ENCODE measurements at places on chromosomes 5 and 9. TPM values are rescaled to one million over a fixed set of nuclear protein-coding genes. Genes with fewer than 3 reads are reported as not detected.
A peak's percentile ranks its signal among the peaks of the same experiment; 100 is the strongest.

DNA sequence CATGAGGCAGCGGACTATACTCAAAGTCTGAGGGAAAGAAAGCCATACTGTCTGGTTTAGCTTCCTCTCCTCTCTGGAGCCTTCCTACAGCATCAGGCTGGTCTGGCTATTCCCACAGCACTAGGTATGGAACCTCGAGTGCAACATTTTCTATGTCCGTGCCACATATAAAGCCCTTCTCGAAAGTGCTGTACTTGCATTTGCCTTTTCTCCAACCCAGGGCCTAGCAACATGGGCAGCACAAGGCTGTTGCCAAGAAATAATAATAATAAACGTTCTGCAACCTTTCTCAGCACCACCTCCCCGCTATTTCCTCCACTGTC lies 804 bp downstream of the MED10 start:
- peak; percentile 5 for DNase-seq

DNA sequence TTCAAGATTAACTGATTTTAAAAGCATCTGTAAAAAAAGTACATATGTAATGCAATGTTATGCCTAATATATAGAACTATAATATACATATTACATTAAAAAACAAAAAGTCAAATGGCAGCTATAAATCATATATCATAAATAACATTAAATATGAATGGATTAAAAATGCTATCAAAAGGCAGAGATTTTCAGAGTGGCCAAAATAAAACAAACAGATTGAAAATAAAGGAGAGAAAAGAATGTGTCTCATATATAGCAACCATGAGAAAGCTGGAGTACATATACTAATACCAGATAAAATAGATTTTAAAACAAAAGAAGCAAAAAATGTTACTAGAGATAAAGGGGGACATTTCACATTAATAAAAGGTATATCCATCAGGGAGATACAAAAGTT lies 38.5 kb downstream of the S1PR3 start:
- no peak for DNase-seq

- no peak for DNase-seq
Measured at GRCh38 chr9:3830291-3830690, 304.5 kb upstream of the RFX3 start.

GRCh38 chr5:26942481-26942880 lies 95.9 kb downstream of the CDH9 start:
- DNase-seq = no peak

DNA sequence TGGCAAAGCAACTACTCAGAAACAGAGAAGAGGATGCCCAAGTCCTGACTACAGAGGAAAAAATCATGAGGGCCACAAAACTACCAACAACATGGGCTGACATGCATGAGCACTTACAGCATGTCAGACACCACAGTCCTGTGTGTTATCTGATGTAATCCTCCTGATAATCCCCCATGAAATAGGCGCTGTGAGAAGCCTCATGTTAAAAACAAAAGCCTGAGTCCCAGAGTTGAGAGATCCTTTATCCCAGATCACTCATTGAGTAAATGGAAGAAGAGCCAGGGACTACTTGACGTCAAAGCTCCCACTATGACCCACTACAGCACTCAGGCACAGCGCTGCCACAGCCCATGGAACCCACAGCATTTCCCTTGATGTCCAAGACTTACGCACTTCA lies 7.2 kb upstream of the SPOCK1 start:
- DNase-seq = no peak

DNA sequence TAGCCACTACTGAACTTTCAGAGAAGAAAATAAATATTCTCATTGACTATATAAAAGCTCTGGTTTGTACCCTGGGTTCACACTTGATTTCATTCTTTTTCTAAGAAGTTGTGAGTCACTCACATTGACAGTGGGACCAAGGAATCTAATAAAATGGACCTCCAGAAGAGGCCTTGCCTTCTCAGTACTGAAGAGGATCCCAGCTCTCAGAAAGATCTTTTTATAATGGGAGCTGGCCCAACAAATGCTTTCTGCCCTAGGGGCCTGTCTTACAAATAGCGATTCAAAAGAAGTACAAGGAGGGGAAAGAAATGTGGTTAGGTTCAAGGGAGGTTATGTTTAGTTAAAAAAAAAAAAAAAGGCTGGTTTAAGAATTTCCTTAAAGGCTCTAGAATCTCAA lies 237.9 kb downstream of the ISL1 start:
- DNase-seq = no peak

- DNase-seq = peak; percentile 56
Measured at GRCh38 chr9:123312306-123312877, 43.6 kb upstream of the CRB2 start.

DNA sequence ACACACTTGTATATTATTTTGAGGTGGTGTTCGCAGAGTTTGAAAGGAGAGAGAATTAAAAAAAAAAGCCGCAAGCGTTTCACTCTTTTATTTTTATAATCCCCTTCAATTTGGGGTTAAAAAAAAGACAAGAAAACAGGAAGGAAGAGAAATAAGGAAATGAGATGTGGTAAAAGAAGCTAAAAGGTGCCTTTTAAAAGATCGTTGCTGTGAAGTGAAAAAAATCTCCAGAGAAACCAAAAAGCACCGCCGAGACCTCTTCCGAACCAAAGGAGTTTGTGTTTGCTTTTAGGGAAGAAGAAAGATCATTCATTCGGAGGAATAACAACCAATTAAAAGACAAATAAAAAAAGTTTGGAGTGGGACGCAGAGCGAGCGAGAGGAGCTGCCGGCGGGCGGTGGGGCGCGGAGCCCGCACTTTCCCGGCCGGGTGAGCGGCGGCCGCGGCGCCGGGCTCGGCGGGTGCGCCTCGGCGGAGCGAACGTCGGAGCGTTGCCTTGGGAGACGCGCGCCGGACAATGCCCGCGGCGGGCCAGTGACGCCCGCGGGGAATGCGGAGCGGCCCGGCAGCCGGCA lies 355 bp downstream of the TLE4 start:
- no peak for DNase-seq

GRCh38 chr9:127492616-127493015 lies 41.3 kb downstream of the LRSAM1 start:
- no peak for DNase-seq

DNA sequence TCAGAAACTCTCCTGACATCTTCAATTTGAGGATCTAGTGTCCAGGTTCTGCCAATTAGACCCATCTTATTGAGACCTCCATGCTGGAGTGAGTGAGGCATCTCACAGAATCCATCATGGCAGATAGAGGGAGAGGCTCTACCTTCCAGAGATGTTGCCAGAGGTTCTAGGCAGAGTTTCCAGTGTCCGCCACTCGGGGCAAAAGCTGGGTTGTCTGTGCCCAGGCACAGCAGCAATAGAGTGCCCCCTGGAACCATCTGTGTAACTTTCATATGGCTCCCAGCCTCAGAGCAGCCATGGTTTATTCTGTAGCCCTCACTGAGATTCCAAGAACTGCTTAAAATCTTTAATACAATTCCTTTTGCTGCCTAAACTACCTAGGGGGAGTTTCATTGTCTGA lies 16.6 kb upstream of the CCDC112 start:
- DNase-seq = no peak

DNA sequence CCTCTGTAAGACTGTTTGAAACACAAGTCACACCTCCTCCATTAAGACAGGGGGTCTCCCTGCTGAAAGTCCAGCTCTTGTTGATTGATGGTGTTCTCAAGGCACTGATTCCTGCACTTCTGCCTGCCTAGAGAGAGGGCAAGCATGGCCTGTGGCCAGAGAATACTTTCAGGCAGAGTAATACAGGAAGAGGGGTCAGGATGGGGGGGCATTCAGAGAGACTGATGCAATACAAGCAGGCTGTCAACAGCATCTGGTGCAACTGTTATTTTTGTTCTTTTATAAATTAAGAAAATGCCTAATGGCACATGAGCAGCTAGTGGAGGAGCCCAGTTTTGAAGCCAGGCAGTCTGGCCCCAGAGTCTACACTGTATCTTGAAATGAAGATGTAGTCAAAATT lies 302.2 kb downstream of the DIRAS2 start:
- DNase-seq = no peak

DNA sequence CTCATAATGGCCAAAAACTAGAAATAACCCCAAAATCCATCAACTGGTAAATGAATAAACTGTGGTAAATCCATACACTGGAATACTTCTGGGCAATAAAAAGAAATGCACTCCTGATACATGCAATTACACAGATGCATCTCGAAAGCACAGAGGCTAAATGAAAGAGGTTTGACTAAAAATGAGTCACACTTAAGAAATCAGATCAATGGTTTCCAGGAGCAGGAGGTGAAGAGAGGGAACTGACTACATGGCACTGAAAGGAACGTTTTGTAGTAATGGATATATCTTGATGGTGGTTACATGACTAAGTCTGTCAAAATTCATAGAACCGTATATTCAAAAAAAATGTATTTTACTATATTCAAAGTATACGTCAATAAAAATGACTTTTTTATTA lies 42.4 kb downstream of the STRBP start:
- DNase-seq = no peak

GRCh38 chr9:1721196-1721595 lies 294.0 kb upstream of the SMARCA2 start:
- no peak for DNase-seq

GRCh38 chr5:116497631-116498030 lies 77.0 kb downstream of the SEMA6A start:
- DNase-seq = no peak

DNA sequence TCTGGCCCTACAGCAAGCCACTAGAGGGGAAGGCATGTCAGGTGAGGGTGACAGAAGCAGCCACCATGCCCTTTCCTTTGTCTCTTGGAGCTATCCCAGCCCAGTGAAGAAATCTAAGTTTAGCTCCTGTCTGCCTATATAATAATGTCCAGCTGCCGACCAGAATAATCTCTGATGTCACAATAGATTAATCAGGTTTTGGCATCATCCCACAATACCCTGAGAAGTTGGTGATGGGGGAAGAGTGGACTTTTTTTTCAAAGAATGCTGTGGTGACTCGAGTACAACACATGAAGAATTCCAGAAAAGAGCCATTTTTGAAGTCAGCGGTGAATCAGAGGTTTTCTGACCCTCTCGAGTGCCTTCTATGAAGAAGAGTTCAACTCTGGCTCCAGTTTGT lies 1.7 kb upstream of the TSLP start:
- DNase-seq = no peak

DNA sequence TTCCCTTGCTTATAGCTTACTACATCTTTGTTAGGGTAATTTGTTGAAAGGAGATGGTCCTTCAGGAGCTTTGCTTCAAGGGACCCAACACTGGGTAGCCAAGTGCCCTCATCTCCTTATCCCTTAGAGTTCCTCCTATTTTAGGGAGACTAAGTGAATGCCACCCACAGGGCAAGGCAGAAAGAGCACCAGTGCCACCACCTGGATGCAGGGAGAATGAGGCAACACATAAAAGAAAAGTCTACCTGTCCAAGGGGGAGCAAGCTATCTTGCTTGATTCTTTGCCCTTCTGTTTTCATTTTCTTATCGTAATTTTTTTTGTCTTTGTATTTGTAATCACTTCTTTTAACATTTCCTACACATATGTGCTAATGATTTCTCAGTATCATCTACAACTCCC lies 205.5 kb downstream of the NPR3 start:
- DNase-seq = peak; percentile 57

GRCh38 chr5:41681840-41682239 lies 171.4 kb upstream of the PLCXD3 start:
- no peak for DNase-seq

- no peak for DNase-seq
Measured at GRCh38 chr5:132463811-132464155, 26.8 kb downstream of the IRF1 start.

DNA sequence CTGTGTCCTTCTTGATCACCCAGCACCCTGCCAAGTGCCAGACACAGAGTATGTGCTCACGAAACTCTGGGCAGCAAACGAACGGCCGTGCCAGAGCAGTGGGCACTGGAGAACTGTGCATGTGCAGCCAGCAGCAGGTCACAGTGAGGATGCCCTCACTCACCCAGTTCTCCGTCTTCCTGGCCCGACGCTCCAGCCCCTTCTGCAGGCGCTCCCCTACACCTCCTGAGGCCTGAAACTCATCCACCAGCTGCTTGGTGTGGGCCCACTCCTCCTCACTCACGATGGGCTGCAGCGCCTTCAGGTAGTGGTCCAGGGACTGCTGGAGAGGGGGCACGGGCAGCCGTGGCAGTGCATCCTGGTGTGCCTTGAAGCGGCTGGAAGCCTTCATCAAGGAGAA lies 2.9 kb downstream of the CRAT start:
- DNase-seq = no peak

DNA sequence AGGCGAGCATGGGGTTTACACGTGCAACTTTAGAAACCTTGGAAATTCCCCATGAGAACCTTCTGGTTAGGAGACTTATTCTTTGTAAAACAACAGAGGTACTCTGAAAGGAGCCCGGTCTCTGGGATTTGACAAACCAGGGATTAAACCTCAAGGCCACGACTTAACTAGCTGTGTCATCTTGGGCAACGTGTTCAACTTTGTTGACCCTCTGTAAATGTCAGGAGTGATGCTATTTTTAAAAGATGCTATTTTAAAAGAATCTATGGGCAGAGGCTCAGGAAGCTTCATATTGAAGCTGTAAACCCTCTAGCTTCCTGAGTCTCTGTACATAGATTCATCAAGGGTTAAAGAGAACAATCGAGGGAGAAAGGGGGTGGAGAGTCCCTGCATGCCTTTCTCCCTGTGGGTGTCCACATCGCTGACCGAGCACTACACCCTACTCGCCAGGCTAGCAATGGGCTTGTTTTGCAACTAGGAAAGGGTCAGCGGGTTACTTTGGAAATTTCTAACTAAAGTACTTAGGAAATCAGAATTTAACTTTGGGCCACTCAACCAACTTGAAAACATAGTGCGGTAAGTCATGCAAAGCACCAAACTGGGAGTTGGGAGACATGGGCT lies 2.1 kb downstream of the SLC36A2 start:
- DNase-seq = no peak

Gene FCHSD1
- total RNA-seq = 23.4 TPM

Gene LIX1
- total RNA-seq = 0.07 TPM

Gene RNF20
- 48.5 TPM for total RNA-seq

Gene KLF9
- 0.26 TPM for total RNA-seq

Gene SEPTIN8
- 38.2 TPM for total RNA-seq
